ENCODE measurements at places on chromosomes 6 and 20. TPM values are rescaled to one million over a fixed set of nuclear protein-coding genes. Genes with fewer than 3 reads are reported as not detected.

Gene TENT5A
- total RNA-seq, result 1.6 TPM

- H3K27me3 ChIP-seq, result no peaks in the 10 kb centered on the region
- no peak for DNase-seq
- peaks cover 4% of the 10 kb centered on the region for H3K4me1 ChIP-seq
- no peaks in the 10 kb centered on the region for H3K36me3 ChIP-seq
- no peak overlapping the region for H3K4me3 ChIP-seq
- no peak overlapping the region for H3K27ac ChIP-seq
Observed at GRCh38 chr6:98593676-98594075, 240.7 kb upstream of the POU3F2 start.

- H3K4me1 ChIP-seq, result peaks cover 4% of the 10 kb centered on the region
- no peak overlapping the region for H3K27ac ChIP-seq
- H3K4me3 ChIP-seq, result no peak overlapping the region
- no peak for DNase-seq
- no peaks in the 10 kb centered on the region for H3K27me3 ChIP-seq
- peaks cover 7% of the 10 kb centered on the region for H3K36me3 ChIP-seq
Observed at GRCh38 chr6:36376183-36376582, 11.3 kb downstream of the ETV7 start.

DNA sequence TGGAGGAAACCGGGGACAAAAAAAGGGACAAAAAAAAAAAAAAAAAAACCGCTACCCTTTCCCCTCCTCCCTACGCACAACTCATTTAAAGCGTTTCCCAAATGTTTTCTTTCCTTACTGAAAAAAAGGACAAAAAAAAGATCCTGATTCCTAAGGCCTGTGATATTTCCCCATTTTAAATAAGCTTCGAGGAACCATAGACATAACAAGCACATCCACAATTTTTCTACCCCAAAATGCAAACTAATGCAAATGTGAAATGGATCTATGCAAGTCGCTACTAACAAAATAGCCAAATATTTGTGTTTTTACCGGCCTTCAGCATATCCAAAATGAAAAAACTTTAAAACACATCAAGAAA, 1.4 kb upstream of the ZNF217 start:
- H3K27me3 ChIP-seq, result no peaks in the 10 kb centered on the region
- no peaks in the 10 kb centered on the region for H3K36me3 ChIP-seq
- peaks cover 11% of the 10 kb centered on the region for H3K4me1 ChIP-seq
- H3K27ac ChIP-seq, result no peak overlapping the region

DNA sequence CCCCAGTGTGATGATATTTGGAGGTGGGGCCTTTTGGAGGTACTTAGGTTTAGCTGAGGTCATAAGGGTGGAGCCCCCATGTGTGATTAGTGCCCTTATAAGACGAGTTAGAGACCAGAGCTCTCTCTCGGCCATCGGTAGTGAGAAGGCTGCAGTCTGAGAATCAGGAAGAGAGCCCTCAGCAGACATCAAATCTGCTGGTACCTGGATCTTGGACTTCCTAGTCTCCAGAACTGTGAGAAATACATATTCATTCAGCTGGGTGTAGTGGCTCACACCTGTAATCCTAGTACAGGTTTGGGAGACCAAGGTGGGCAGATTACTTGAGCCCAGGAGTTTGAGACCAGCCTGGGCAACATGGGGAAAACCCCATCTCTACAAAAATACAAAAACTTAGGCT, 48.7 kb upstream of the DDR1 start:
- peaks cover 40% of the 10 kb centered on the region for H3K36me3 ChIP-seq
- DNase-seq, result no peak
- H3K4me1 ChIP-seq, result peaks cover 4% of the 10 kb centered on the region
- H3K4me3 ChIP-seq, result no peak overlapping the region

Gene PMEPA1
- 35.7 TPM for total RNA-seq

DNA sequence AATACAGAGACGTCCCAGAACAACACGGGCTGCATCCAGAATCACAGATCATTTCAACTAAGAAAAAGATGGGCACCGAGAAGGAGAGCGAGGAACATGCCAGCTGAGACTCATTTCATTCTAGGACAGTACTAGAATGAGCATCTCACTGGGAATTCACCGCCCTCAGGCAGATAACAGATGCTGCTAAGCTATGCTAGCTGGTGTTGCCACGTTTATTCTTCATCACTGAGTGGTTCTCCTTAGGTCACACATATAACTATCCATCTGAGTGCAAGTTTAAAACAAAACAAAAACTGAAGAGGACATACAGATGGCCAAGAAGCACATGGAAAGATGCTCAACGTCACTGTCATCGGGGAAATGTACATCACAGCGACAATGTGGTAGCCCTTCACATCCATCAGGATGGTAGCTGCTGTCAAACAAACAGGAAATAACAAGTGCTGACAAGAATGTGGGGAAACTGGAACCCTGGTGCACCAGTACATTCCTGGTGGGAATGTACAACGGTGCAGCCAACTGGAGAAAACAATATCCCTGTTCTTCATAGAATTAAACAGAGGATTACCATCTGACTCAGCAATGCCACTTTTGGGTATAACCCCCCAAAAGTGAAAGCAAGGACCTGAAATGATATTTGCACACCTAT, 97.6 kb downstream of the SLC22A23 start:
- no peak overlapping the region for H3K27ac ChIP-seq
- no peaks in the 10 kb centered on the region for H3K27me3 ChIP-seq
- peaks cover 15% of the 10 kb centered on the region for H3K4me1 ChIP-seq
- no peak for DNase-seq
- peaks cover 15% of the 10 kb centered on the region for H3K36me3 ChIP-seq
- no peak overlapping the region for H3K4me3 ChIP-seq

Gene BYSL
- 71.1 TPM for total RNA-seq

Gene NOX3
- not detected for total RNA-seq

Gene SIM1
- not detected for total RNA-seq

Gene TFAP2D
- total RNA-seq, result not detected

Gene SAPCD1
- total RNA-seq, result 3.2 TPM

DNA sequence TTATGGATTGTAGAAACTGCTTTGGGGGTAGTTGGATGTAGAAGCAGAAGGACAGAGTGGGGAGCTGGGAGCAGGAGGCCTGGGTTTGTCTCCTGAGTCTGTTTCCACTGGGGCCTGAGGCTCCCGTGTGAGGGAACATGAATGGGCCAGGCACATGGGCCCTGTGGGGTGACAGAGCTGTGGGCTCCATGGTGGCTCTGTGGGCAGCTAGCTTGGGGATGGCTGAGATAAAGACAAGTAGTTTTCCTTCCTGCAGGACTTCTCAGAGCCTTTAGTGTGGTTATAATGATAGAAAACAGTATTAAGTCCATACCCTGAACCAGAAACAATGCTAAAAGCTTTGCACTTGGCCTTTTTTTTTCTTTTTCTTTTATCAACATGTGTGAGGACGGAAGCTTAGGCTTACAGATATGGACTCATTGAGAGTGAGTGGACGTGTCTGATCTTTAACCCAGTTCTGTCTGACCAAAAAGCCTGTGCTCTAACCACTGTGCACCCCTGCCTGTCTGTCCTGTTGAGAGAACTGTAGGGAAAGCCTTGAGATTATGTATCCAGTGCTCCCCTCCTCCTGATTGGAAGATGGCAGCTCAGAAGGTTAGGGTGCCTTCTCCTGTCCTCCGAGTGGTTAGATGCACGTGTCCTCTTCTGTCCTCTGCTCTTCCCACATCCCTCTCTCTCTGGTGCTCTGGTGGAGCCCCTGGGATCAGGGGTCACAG, 98.3 kb downstream of the CDH26 start:
- H3K27ac ChIP-seq, result no peak overlapping the region
- no peaks in the 10 kb centered on the region for H3K4me1 ChIP-seq
- H3K4me3 ChIP-seq, result no peak overlapping the region
- peak; percentile 17 for DNase-seq
- no peaks in the 10 kb centered on the region for H3K27me3 ChIP-seq

Gene TNFRSF6B
- 0.86 TPM for total RNA-seq

GRCh38 chr6:164911873-164912580, 397.4 kb downstream of the C6orf118 start:
- no peak overlapping the region for H3K27ac ChIP-seq
- no peak overlapping the region for H3K4me3 ChIP-seq
- no peaks in the 10 kb centered on the region for H3K27me3 ChIP-seq
- peaks cover 2% of the 10 kb centered on the region for H3K36me3 ChIP-seq

DNA sequence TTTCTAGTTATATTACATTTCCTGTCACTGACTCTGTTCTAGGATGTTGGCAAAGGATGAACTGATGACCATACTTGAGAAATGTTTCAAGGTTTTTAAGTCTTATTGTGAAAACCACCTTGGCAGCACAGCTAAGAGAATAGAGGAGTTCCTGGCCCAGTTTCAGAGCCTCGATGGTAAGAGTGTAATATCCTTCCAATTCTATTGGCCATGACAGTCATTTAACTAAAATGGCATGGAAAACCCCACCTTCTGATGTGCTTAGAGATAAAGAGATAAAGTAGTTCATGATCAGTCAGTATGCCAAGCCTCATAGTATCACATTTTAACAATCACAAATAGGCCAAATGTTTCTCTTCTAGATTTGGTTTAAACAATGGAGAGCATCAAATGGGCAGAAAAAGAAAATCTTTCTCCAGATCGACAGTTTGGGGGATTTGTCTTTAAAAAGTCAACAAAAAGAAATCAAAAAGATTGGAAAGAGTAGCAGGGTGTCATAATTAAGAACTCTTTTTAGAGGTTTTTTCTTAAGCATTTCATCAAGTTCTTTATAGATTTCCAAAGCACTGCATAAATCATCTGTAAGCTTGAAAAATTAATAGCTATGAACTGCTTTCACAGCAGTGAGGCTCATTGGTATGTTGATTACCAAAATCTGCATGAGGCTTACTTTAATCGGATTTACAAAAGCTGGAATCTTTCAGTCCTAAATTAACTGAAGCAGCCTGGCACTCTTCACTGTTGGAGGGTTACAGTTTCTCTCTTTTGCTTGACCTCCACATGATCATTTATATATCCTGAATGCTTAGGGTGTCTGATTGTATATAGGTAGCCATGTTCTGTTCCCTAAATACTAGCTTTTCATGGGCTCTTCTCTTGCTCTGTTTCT, 48.7 kb downstream of the AKIRIN2 start:
- peaks cover 23% of the 10 kb centered on the region for H3K36me3 ChIP-seq
- DNase-seq, result no peak
- no peaks in the 10 kb centered on the region for H3K4me1 ChIP-seq
- peak overlapping the region; percentile 43 for H3K27ac ChIP-seq
- H3K27me3 ChIP-seq, result no peaks in the 10 kb centered on the region
- no peak overlapping the region for H3K4me3 ChIP-seq

Gene SLC12A5
- total RNA-seq, result 8.7 TPM

Gene RBPJL
- total RNA-seq, result not detected

GRCh38 chr6:139313229-139313628, 21.4 kb upstream of the TXLNB start:
- H3K27me3 ChIP-seq, result no peaks in the 10 kb centered on the region
- peak; percentile 39 for DNase-seq
- H3K36me3 ChIP-seq, result peaks cover 1% of the 10 kb centered on the region
- peak overlapping the region; percentile 98 for H3K27ac ChIP-seq

DNA sequence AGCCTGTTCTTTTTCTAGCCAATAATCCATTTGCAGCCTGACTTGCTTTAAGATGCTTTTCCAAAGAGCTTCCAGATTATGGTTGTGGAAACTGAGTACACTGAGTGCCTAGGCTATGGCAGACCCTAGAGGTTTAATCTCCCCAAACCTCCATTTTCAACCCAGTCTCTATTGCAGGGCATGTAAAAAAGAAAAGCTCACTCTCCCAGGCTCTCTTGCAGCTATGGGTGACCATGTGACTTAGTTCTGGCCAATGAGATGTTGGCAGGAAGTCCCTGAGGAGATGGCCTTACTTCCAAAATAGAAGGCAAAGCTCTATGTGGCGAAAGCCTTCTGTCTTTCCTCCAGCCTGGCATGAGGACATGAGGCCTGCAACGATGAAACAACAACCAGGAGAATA, 3.8 kb downstream of the PDRG1 start:
- H3K4me1 ChIP-seq, result no peaks in the 10 kb centered on the region
- peaks cover 52% of the 10 kb centered on the region for H3K36me3 ChIP-seq
- H3K4me3 ChIP-seq, result no peak overlapping the region

Gene SLC17A1
- total RNA-seq, result not detected

GRCh38 chr6:144331491-144331969, 46.4 kb downstream of the UTRN start:
- H3K27ac ChIP-seq, result peak overlapping the region; percentile 93
- DNase-seq, result no peak
- no peaks in the 10 kb centered on the region for H3K27me3 ChIP-seq
- peak overlapping the region; percentile 64 for H3K4me3 ChIP-seq
- no peaks in the 10 kb centered on the region for H3K36me3 ChIP-seq

DNA sequence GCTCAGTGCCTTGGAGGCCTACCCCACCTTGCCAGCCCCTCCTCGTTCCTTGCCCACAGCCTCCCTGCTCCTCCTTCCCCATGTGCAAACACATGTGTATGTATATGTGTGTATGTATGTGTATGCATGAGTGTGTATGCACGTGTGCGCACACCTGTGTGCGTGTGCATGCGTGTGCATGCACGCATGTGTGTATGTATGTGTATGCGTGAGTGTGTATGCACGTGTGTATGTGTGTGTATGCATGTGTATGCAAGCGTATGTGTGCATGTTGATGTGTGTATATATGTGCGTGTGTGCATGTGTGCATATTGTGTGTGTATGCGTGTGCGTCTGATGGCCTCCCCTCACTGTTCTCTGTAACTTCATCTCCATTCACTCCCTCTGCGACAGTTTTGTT, 74.7 kb downstream of the SRC start:
- no peak overlapping the region for H3K27ac ChIP-seq
- no peak for DNase-seq
- H3K4me1 ChIP-seq, result peaks cover 5% of the 10 kb centered on the region
- H3K36me3 ChIP-seq, result no peaks in the 10 kb centered on the region
- H3K27me3 ChIP-seq, result no peaks in the 10 kb centered on the region

GRCh38 chr6:13491538-13491937, 4.1 kb upstream of the GFOD1 start:
- H3K4me1 ChIP-seq, result peaks cover 10% of the 10 kb centered on the region
- H3K27me3 ChIP-seq, result peaks cover 9% of the 10 kb centered on the region
- H3K27ac ChIP-seq, result no peak overlapping the region

- no peaks in the 10 kb centered on the region for H3K27me3 ChIP-seq
- DNase-seq, result peak; percentile 26
- no peak overlapping the region for H3K27ac ChIP-seq
- H3K36me3 ChIP-seq, result no peaks in the 10 kb centered on the region
Observed at GRCh38 chr6:115909923-115910546, 150.7 kb downstream of the FRK start.

Gene SPATA2
- 9.6 TPM for total RNA-seq

Gene GJA1
- total RNA-seq, result 530 TPM

Gene TGM2
- total RNA-seq, result 1.1 TPM

DNA sequence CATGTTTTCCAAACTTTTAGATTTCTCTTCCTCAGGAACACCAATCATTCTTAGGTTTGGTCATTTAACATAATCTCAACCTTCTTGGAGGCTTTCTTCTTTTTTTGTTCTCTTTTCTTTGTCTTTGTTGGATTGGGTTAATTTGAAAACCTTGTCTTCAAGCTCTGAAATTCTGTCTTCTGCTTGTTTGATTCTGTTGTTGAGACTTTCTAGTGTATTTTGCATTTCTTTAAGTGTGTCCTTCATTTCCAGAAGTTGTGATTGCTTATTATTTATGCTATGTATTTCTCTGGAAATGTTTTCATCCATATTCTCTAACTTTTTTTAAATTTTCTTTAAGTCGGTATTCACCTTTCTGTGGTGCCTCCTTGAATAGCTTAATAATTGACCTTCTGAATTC, 42.2 kb downstream of the STMND1 start:
- H3K4me3 ChIP-seq, result no peak overlapping the region
- no peaks in the 10 kb centered on the region for H3K4me1 ChIP-seq
- H3K27me3 ChIP-seq, result no peaks in the 10 kb centered on the region
- no peak overlapping the region for H3K27ac ChIP-seq
- peaks cover 10% of the 10 kb centered on the region for H3K36me3 ChIP-seq

Measured in H9 (cell line).